Neural crest cell (in vitro differentiated cells): ENCODE measurements at places on chromosomes 16 and 17. TPM values are rescaled to one million over a fixed set of nuclear protein-coding genes. Genes with fewer than 3 reads are reported as not detected.
A peak's percentile ranks its signal among the peaks of the same experiment; 100 is the strongest.

The C17orf78 gene
- total RNA-seq: not detected in 2 replicates

The PRSS27 gene
- 5.3 and 7.8 TPM in 2 replicates for total RNA-seq

GRCh38 chr17:33779234-33779591 lies 475.9 kb upstream of the CCL2 start:
- peak; percentile 54 for DNase-seq

DNA sequence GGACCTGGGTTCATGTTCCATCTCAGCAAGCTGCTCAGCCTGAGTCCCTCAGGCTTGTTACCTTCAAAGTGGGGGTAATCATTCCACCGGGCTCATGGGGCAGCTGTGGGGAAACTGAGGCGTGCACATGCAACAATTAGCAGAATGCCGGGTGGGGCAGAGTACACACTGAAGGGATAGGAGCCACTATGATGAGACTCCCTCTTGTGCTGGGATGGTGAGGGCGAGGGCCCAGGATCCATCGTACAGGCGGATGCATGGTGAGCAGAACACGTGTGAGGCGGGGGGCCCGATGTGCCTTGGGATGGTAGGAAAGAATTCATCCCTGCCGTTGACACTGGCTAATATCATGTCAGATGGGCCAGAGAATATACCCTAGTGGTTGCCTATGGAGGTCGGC lies 25.5 kb upstream of the MAP3K14 start:
- DNase-seq: no peak

DNA sequence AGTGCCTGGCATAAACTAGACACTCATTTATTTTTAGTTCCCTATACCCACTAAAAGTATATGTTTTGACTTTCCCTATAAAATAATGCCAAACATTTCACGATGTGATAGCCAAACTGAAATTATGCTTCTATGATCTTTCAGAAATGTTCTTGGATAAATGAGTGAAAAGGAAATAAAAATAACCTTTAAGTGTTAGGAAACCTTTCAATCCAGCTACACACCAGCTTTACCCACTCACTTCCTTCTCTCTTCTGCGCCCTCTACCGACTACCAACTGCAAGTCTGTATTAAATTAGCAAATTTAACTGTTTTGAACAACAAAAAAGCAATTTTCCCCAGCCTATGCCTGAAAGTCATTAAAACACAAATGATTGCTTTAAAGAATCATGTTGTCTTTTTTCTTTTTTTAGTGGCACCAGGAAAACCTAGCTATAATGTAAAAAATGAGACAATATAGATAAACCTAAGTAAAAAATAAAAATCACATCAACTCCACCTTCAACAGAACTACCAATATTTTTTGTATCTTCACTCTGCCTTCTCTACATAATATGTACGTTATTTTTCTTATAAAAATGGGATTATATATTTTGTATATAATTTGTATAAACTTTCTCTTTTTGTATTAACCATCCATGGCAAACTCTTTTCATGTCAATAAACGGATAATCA lies 13.2 kb upstream of the TMEM100 start:
- DNase-seq: peak; percentile 41

- no peak for DNase-seq
Observed at GRCh38 chr17:59746849-59747445, 39.5 kb downstream of the VMP1 start.

DNA sequence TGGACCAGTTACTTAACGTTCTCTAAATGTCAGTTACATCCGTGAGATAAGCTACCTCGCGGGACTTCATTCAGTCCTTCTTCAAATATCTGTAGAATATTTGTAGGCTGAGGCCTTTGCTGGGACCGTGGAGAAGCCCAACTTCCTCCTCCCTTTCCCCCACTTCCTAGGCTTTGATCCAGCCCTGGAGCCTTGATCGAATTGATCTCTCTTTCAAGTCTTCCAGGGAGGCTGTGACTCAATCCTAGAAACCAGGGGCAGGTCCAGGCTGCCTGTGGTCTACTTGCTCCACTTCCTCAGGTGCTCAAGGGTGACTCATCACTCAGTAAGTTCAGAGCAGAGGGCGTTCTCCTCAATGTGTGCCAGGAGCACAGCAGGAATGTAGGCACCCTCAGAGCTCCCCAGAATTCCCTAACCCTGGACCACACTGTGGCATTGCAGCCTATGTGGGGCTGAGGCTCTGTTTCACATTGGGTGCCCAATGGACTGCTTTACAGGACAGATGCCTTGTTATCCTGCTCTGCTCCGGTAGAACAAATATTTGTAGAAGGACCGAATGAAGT lies 11.2 kb upstream of the CEP20 start:
- no peak for DNase-seq

- DNase-seq: no peak
Observed at GRCh38 chr17:83128306-83129240, 49.2 kb downstream of the METRNL start.

- DNase-seq: no peak
Observed at GRCh38 chr17:74935048-74935447, 650 bp upstream of the OTOP3 start.

DNA sequence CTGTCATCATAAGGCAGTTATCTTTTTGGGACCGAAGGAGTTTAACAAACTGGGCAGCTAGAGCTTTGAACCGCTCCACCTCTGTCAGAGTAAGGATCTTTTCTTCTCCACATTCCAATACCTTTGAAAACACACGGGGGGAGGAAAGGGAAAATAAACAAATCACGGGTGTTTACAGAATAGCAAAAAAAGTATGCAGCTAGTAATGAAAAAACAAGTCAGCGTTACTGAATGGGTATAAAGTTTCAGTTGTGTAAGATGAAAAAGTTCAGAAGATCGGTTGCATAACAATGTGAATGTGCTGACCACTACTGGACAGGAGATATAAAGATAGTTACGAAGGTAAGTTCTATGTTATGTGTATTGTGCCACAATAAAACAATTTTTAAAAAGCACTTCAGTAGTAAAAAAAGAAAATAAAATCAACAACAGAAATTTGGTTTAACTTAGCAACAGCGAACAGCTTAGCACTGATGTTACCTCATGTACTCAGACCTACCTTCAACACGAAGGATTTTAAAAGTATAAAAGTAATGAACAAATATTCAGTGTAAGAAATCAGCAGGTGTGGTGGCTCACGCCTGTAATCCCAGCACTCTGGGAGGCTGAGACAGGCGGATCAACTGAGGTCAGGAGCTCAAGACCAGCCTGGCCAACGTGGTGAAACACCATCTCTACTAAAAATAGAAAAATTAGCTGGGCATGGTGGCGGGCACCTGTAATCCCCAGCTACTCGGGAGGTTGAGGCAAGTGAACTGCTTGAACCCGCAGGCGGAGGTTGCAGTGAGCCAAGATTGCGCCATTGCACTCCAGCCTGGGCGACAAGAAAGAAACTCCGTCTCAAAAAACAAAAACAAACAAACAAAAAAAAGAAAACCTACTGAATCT lies 34.3 kb downstream of the MARF1 start:
- no peak for DNase-seq
